ENCODE measurements at places on chromosomes 1 and 21.

DNA sequence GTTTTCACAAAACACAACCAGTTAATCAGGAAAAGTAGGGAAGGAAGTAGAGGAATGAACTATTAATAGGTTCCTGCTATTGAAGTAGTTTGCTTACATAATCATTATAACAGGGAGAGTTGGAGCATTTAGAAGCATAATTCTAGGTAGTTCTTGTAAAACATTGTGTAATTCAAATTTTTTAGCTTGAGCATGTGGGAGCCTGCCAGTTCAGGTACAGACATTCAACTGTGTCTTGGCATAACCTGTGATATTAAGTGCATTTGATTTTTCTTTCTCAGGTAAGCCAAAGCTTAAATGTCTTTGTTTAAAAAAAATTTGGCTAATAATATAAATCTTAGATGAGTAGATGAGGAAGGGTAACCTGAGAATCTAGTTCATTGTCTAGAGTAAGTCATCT, 3.4 kb downstream of the YTHDF2 start:
- no peak for DNase-seq

GRCh38 chr1:170146720-170147263, 1.0 kb downstream of the NTMT2 start:
- DNase-seq, result no peak

- DNase-seq, result peak; percentile 9
These were observed 12.0 kb downstream of the ALDH9A1 start for GRCh38 chr1:165686121-165686970.

DNA sequence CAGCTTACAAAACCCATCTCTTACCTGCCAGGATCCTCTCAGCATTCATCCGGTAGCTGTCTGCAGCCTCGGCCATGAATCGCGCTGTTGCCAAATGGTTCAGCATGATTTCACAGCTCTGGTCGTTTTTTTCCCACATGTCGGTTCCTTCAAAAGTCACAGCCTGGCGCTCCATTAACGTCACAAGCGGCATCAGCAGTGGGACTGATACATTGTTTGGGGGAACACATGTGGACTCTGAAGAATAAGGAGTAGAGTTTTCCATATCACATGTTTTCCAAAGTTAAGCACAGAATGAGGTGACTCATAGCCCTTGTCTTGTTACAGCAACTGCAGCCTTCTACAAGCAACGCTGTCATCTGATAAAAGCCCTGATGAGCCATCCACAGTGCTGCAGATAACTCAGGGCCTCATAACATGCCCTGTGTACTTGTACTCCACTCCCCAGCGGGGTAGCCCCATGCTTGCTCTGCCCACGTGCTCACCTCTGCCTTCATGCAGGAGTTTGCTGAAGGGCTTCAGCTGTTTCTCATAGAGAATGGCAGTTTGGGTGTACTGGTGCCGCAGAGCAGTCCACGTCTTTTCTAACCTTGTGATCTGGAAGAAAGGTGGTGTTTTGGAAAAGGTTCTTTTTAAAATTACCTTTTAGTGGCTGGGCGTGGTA, 114.2 kb downstream of the BCAR3 start:
- DNase-seq, result no peak

DNA sequence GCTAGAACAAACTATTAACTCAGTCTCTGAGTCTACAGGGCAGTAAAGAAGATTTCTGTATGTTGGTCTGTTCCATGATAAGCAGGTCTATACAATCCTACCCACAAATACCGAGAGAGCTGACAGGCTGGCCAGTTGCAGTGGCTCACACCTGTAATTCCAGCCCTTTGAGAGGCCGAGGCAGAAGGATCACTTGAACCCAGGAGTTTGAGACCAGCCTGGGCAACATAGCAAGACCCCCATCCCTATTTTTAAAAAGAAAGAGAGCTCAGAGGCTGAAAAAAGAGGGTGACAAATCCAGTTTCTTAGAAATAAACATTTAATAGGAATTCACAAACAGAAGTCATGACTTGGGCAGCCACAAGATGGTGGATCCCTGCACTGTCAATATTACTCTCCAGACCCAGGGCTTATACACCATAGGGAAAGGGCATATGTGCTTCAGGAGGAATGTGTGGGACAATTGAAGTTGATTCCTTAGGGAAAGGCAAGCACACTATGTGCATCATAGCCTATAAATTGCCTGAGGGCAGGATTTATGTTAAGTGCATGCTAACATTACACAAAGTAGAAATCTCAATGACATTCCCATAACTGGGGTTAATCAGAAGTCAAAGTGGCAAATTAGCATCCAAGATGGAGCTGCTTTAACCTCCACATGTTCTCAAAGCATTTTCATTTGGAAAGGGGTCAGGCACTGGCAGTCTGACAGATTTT, 66.8 kb downstream of the SLC16A1 start:
- no peak for DNase-seq

DNA sequence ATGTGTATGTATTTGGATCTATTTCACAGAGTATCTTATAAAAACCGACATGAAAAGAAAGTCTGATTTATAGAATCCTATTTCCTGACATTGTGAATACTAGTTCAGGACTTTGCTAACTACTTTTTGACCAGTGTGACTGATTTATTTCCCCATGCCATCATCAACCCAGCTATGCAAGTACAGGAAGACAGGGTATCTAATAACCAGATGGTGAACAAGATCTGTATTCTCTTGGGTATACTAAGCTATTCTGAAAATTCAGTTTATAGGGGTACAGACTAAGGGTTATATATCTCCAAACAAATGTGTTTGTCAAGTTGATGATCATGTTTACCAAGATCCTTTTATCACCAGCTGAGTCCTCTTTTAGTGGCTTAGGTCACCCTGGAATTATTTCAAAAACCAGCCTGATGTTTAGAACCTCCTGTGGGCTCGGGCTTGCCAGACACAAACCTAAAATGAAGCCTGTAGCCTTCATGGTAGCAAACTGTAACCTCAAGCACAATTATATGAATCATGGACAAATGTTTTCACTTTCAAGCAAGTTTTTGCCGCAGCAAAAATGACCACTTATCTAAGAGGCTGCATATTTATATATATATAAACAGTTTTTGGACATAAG, 185.1 kb downstream of the FGGY start:
- DNase-seq, result no peak

GRCh38 chr1:18761948-18762840, 97.3 kb downstream of the TAS1R2 start:
- no peak for DNase-seq

DNA sequence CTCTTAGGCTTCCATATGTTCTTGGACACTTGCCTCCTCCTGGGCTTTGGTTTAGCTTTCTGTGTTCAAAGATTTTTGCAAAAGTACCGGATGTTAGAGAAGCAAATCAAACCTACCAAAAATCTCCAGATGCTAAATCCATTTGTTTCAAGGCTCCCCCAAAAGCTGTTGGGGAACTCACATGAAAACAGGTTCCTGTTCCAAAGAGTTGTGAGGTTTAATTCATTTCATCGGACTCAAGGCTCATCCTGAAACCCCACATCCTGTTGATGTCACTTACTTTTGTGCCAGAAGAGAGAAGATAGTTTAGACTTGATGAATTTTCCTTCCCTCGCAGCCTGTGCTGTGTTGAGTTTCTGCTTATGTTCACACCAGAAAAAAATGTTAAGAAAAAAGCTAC, 41.7 kb upstream of the RXRG start:
- DNase-seq, result no peak

DNA sequence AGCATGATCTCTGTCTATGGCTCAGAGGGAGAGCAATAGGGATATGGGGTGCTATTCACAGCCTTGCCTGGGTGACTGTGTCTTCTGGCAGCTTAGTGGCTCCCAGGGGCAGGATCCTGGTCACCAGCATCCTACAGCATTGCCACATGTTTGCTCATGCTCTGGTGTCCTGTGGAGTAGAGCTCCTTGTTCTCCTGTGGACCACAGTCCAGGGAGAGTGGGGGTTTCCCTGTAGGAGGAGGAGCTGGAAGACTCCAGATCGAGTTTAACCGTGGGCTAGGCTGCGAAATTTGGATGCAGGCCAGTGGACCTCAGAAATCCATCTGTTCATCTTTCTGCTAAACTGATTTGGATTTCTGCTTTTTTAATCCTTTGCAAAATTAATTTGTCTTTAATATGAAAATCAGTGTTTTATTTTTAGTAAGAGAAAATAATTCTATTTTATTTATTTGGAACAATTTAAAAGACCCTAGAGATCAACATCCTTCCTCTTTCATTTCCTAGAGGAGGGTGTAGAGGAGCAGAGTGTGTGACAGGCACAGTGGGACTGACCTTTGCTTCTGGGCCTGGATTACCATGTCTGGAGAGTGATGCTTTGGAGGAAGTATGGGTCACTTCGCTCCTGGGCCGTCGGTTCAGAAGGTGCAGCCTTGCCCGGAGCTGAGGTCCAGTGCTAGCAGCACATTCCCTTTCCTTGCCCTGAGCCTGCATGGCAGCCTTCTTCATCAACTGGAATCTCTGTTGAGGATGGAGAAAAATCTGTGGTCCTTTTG, 17.4 kb downstream of the ADARB1 start:
- DNase-seq, result no peak

- DNase-seq, result no peak
These were observed 255.3 kb upstream of the CAMK1G start for GRCh38 chr1:209328196-209328595.

DNA sequence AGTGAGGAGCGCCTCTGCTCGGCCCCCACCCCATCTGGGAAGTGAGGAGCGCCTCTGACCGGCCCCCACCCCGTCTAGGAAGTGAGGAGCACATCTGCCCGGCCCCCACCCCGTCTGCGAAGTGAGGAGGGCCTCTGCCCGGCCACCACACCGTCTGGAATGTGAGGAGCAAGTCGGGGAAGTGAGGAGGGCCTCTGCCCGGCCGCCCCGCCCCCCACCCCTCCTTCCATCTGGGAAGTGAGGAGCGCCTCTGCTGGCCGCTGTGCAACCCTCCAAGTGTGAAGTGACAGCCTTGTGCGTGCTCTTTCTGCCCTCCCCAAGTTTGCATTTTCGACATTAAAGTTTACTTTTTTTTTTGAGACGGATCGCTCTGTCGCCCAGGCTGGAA, 5.1 kb upstream of the ZZZ3 start:
- DNase-seq, result no peak

GRCh38 chr1:19683351-19683750, 18.7 kb downstream of the HTR6 start:
- no peak for DNase-seq

GRCh38 chr1:115506924-115507589, 134.7 kb upstream of the VANGL1 start:
- DNase-seq, result no peak

DNA sequence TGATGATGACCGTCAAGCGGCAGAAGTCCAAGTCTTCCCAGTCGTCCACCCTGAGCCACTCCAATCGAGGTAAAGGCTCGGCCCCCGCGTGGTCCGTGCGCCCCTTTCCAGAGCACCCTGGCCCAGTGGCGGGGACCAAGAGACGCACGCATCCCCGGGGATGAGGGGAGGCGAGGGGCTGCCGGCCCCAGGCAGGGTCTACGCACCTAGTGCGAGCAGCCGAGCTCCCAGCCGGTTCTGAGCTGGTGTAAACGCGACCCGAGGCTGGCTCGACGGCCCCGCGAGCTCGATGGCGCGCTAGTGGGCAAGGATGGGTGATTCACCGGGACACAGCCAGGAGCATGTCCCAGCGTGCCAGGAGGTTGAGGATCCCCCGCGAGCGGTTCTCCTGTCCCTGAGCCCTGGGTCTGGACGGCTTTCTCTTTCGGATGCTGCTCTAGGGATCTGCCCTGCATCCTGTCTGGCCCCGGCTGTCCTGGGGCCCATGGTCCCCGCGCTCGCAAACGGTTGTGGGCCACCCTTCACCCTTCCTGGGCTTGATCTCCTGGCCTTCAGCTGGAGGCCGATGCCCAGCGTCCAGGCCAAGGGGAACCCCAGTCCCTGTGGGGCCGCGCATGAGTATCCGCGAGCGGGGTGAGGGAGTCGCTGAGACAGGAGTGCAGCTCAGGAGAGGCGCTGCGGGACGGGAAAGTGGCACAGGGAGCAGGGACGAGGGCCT, 689 bp downstream of the PKP1 start:
- DNase-seq, result no peak

GRCh38 chr1:22747021-22747734, 36.5 kb downstream of the EPHB2 start:
- DNase-seq, result no peak

GRCh38 chr1:40301541-40302299, 15.4 kb downstream of the COL9A2 start:
- no peak for DNase-seq

DNA sequence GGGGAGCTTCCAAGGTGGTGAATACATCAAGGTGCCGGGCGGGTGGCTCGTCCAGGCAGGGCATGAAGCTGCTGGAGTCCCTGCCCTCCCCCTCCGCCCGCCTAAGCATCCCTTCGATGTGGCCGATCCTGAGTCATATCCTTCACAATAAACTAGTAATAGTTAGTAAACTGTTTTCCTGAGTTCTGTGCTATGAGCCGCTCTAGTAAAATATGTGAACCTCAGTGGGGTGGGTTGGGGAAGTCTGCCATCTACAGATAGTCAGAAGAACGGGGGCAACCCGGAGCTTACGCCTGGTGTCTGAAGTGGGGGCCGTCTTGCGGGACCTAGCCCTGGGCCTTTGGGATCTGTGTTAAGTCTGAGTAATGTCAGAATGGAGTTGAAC, 21.6 kb downstream of the C2CD2 start:
- no peak for DNase-seq

DNA sequence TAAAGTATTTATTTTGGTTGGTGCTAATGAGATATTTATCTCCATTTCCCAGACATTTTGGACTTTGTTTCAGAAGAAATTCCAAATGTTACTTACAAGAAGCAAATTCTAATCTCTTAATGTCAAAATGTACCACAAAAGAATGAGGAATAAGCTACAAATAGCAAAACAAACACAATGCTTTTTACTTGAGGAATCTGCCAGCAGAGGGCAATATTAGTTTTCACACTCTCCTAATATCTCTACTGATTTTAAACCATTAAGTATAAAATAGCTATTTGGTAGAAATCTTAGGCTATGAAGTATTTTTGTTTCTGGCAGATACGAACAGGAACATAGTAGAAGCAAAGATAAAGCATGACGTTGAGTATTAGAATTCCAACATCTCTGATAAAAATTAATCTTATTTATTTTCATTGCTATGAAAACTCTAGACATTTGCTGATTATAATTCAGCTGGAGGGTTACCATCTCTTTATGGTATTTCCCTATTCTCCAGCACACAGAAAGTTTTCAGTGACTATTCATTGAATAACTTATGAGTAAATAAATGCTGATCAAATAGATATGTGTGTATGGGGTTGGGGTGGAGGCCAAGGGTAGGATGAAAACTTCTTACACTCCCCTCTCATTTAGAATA, 13.4 kb upstream of the HMCN1 start:
- peak; percentile 58 for DNase-seq
